ENCODE measurements at places on chromosomes 6 and 20.

- no peak for DNase-seq
Measured at GRCh38 chr6:162777091-162777490, 49.3 kb downstream of the PACRG start.

GRCh38 chr6:45870531-45870930 lies 145.1 kb downstream of the CLIC5 start:
- no peak for DNase-seq

- no peak for DNase-seq
Measured at GRCh38 chr6:32073613-32074012, 35.4 kb downstream of the CYP21A2 start.

- no peak for DNase-seq
Measured at GRCh38 chr6:163381118-163381756, 33.3 kb upstream of the QKI start.

GRCh38 chr6:148524471-148524882 lies 181.8 kb downstream of the SASH1 start:
- DNase-seq, result no peak

DNA sequence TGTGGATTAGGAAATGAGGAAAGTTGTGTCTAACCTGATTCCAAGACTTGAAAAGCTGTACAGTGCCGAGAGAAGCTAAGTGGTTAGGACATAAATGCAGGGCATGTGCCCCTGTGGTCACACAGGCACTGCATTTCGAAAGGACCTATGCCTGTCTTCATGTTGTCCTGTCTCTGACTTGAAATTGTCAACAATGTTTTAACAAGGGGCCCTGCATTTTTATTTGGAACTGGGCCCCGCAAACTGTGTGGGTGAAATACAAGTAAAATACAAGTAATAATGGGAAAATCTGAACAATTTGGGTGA lies 38.8 kb downstream of the MRS2 start:
- no peak for DNase-seq

- DNase-seq, result no peak
Measured at GRCh38 chr6:85077098-85077497, 312.7 kb upstream of the TBX18 start.

GRCh38 chr6:56536536-56536935 lies 106.2 kb downstream of the DST start:
- no peak for DNase-seq

DNA sequence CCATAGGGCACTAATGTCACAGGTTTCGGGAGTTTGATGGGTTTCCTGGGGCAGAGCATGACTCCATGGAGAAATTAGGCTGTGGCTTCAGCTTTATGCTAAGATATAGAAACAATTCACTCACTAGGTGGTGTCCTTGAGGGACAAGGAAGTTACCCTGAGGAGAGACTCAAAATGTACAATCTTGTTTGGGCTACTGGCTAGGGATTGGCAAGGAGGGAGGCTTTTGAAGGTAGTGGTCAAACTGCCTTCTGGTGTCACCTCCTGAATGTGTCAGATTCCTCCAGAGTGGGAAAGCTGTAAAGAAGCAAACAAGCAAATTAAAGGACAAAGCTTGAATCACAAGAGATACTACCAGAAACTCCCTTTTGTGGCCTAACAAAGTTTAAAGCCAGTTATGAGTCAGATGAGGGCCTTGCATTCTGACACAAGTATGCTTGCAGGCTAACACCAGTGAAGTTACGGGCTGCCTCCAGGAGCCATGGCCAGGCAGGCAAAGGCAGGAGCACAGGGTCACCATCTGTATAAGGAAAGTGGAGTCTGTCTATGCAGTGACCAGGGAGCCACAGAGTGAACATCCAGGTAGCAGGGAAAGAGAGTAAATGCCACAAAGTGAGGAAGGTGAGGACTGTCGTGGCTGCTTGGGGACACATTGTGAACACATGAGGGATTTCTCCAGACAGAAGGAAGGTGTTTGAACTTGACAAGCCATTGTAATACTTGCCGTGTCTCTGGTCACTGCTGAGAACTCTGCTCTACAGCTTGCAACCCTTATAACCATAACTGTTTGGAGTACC lies 107.7 kb upstream of the DTNBP1 start:
- no peak for DNase-seq

DNA sequence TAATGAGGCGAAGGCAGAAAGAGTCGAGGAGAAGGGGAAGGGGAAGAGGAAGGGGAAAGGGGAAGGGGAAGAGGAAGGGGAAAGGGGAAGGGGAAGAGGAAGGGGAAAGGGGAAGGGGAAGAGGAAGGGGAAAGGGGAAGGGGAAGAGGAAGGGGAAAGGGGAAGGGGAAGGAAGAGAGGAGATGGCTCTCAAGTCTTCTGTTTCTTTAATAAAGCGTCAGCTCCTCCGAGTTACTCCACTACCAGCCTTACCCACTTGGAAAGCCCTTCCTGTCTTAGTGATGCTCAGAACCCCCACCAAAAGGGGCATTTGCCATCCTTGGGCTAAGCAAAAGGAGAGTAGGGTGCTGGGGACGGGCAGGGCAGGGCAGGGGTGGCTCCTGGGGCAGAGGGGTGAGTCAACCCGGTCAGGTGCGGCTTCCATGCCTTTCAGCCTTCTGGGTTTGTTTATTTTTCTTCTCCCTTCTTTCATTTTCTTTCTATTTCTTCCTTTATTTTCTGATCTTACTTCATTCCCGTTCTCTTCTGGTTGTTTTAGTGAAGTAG lies 476 bp upstream of the CLIC5 start:
- DNase-seq, result no peak

DNA sequence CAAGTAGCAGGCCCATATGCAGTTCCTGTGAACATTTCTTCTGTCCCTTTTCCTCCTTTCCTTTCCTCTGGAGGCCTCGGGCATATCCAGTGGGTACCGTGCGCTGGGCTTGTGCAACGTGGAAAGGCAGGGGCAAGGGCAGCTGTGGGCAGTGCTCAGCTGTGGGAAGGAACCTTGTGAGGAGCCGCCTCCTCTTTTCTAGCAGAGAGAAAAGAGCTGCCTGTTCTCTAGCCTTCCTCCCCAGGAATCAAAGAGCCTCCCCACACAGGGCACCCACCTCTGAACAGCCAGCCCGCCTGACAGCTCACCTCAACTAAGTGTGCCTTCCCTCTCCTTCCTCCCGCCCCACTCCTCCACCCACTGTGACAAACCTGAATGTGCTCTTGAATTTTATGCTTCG lies 143.3 kb upstream of the HDDC2 start:
- DNase-seq, result no peak

- DNase-seq, result no peak
Measured at GRCh38 chr20:3658716-3659491, 4.3 kb downstream of the GFRA4 start.

- no peak for DNase-seq
Measured at GRCh38 chr20:16005915-16006493, 567.2 kb downstream of the KIF16B start.

GRCh38 chr6:80647156-80647555 lies 540.7 kb downstream of the BCKDHB start:
- DNase-seq, result no peak

GRCh38 chr20:20037960-20038359 lies 14.3 kb downstream of the CRNKL1 start:
- DNase-seq, result no peak

DNA sequence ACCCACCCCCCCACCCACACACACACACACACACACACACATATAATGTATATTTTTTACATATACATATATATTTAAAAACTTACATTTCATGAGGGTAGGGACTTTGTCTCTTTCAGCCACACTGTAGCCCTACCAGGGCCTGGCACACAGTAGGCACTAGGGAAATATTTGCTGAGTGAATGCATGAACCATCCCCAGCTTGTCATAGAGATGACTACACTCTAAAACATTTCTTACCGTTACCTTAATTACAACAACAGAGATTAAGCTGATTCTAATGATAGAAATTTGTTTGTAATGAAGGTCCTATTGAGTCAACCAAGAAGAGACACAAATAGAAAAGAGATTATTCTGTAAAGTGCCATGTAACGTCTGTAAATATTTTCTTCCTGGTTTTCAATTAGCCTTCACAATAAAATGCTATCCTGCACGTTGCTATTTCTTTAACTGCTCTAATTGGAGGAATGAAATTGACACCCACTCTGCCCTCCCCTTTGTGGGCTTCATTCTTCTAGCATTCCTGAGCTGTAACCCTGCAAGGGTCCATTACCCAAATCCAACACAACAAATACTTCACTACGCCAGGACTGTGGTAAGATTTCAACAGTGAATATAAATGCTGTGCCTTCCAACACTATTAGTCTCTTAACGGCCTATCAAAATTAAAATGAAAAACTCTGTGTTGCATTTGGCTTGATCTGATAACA lies 30.8 kb downstream of the SIM1 start:
- DNase-seq, result no peak

DNA sequence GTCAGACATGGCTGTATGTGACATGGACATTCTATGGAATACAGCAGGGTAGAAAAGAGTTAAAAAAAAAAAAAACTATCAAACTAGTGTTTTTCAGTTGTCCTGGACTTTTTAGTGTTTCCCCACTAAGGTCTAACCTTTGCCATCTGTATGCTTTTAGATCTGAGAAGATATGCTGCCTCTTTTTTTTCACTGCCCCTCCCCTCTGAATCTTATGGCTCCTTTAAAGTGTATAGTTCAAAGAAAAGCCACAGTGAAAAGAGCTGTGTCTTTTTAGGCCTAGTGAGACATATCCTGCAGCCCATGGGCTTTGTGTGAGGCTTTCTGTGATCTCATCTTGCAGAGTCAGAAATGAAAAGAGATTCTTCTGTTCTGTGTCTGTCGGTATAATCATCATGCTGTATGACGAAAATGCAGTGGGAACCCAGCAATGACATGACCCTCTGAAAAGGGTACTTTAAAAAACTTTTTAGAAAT lies 29.3 kb downstream of the ADGRG6 start:
- DNase-seq, result no peak

DNA sequence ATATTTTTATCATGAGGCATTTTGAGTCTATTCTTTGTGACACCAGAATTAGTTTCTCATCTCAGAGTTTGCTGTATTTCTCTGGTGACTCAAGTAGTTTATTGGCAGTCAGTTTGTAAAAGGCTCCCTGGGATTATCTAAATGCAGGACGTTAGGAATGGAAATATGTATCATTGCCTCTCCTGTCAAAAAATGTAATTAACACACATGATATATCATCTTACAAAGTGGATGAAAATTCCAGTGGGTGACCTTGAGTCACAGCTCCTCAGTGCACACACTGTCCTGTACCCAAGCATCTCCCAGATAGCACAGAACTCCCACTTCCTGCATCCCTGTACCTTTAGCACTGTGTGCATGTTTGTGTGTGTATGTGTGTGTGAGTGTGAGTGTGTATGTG lies 258.6 kb downstream of the LAMA2 start:
- no peak for DNase-seq
